T-helper 17 cell (primary cell): ENCODE measurements at places on chromosomes 2 and 18. TPM values are rescaled to one million over a fixed set of nuclear protein-coding genes. Genes with fewer than 3 reads are reported as not detected.

The LRRC30 gene
- not detected for total RNA-seq

DNA sequence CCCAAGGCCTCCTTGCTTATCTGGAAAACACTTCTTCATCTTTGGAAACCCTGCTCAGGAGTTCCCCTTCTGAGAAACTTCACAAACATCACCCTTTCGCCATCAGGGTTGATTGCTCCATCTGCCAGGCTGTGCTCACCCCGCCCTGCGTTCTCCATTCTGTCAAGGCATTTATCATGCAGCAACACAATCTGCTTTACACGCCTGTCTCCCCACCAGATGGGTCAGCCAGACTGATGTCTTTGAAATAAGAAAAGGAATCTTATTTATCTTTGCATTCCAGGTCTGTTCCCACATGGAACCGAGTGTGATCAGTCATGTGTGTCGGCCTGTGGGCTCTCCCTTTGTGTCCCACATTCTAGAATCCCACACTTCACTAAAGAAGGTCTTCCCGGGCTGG, 110.0 kb upstream of the ARL4C start:
- DNase-seq = no peak
- H3K36me3 ChIP-seq = peaks cover 5% of the 10 kb centered on the region
- no peak overlapping the region for H3K27ac ChIP-seq
- H3K4me1 ChIP-seq = peaks cover 3% of the 10 kb centered on the region
- peaks cover 62% of the 10 kb centered on the region for H3K27me3 ChIP-seq
- H3K4me3 ChIP-seq = no peak overlapping the region

DNA sequence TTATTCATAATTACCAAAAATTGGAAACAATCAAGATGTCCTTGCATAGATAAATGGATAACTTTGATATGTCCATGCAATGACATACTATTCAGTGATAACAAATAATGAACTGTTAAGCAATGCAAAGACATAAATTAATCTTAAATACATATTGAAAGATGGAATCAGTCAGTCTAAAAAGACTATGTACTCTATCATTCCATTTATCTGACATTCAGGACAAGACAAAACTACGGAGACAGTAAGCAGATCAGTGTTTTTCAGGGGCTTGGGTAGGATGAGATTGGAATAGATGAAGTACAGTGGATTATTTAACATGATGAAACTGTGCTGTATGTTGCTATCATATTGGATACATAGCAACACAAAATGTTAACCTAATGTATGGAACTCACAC, 21.3 kb upstream of the ZNF804A start:
- H3K4me1 ChIP-seq = no peaks in the 10 kb centered on the region
- no peaks in the 10 kb centered on the region for H3K36me3 ChIP-seq
- no peak overlapping the region for H3K27ac ChIP-seq

The PROC gene
- not detected for total RNA-seq

The ST8SIA5 gene
- 0.34 TPM for total RNA-seq

DNA sequence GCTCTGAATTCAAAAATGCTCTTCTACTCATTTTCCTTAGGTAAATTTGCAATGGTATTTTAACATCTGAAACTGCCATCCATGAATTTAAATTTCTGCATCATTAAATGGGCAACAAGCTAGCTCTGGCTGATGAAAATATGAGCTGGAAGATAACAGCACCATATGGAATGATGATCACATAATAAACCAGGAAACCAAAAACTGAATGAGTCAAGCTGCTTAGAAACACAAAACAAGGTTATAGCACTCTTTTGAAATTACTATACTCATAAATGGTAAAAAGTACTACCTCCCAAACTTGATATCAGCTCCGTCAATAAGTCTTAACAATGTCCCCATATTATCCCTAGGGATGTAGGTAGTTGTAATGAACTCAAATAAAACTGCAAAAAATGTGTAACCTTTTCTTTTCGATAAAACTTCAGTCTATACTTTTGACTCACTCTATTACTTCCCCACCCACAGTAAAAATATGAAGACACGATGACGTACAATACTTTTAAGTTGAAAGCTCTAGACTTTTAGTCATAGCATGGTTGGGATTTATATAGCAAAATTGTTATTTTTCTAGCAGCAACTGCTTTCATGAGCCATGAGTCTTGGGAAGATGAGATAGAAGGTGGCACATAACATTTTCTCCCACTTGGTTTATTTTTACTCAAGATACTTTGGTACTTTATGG, 396.7 kb downstream of the CDH2 start:
- no peaks in the 10 kb centered on the region for H3K27me3 ChIP-seq
- DNase-seq = no peak
- H3K36me3 ChIP-seq = no peaks in the 10 kb centered on the region
- no peak overlapping the region for H3K27ac ChIP-seq
- H3K4me3 ChIP-seq = no peak overlapping the region

The IL1RL2 gene
- not detected for total RNA-seq

GRCh38 chr2:233402346-233402745, 48.1 kb downstream of the DGKD start:
- peaks cover 2% of the 10 kb centered on the region for H3K36me3 ChIP-seq
- H3K4me1 ChIP-seq = peaks cover 42% of the 10 kb centered on the region
- no peak overlapping the region for H3K4me3 ChIP-seq
- no peaks in the 10 kb centered on the region for H3K27me3 ChIP-seq
- no peak for DNase-seq
- no peak overlapping the region for H3K27ac ChIP-seq

GRCh38 chr2:113203901-113204519, 30.2 kb downstream of the PSD4 start:
- no peaks in the 10 kb centered on the region for H3K36me3 ChIP-seq
- H3K27me3 ChIP-seq = no peaks in the 10 kb centered on the region
- peak overlapping the region; percentile 62 for H3K27ac ChIP-seq
- H3K4me3 ChIP-seq = peak overlapping the region; percentile 49

DNA sequence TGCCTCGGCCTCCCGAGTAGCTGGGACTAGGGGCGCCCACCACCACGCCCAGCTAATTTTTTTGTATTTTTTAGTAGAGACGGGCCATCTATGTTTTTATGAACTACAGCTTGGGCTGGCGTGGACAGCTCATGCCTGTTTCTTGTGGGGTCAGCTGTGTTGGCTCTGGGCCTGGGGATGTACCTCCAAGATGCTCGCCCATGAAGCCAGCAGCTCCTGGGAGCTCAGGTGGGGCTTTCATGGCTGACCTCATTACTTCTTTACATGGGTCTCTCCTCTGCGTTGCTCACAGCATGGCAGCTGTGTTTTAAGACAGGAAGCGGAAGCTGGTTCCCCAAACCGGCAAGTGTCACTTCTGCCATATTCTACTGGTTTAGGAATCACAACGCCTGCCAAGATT, 203.1 kb downstream of the SOX11 start:
- H3K4me3 ChIP-seq = no peak overlapping the region
- no peak overlapping the region for H3K27ac ChIP-seq
- no peaks in the 10 kb centered on the region for H3K4me1 ChIP-seq
- H3K36me3 ChIP-seq = no peaks in the 10 kb centered on the region
- no peaks in the 10 kb centered on the region for H3K27me3 ChIP-seq

The SPATA3 gene
- not detected for total RNA-seq
